ENCODE measurements at places on chromosomes 1 and 21.

DNA sequence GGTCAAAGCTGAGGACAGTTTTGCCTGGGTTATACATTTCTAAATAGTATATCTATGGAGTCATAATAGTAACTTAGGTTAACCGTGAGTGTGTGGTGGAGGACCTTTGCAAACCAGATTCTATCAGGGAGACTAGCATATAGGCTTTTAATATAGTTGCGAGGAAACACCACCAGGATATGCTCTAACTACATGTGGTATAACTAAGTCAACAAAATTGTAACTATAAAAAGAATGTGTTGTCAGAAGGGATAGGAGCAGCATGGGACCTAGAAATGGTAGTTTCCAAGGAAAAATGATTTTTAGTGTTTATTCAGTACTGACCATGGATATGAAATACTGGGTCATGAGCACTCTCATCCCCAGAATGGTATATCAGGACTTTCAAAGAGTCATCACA lies 338.1 kb downstream of the TGFB2 start:
- DNase-seq: no peak

DNA sequence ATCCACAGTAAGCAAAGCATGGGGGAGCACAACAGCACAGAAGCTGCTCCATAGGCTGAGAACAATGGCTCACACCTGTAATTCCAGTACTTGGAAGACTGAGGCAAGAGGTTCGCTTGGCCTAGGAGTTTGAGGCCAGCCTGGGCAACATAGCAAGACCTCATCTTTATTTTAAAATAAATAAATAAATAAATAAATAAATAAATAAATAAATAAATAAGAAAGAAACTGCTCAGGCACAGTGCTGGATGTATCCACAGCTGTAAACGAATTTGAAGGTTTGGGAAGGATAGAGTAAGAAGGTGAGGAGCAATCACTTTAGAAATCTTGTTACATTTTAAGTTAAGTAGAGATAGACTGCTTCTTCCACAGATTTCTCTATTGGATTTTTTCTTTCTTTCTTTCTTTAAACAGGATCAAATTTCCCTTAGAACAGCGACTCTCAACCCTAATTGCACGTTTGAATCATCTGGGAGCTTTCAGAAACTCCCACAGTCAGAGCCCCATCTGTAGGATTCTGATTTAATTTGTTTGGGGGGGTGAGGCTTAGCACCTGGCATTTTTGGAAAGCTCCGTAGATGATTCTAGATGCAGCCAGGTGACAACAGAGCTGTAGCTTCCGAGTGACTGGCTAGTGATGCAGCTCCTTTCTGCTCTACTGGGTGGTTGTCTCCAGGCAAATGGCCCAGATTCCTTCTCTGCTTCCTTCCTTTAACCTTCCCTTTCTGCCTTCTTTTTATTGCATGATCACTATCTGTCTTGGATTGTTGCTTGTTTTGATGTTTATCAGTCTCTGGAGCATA lies 53.5 kb downstream of the S1PR1 start:
- no peak for DNase-seq

DNA sequence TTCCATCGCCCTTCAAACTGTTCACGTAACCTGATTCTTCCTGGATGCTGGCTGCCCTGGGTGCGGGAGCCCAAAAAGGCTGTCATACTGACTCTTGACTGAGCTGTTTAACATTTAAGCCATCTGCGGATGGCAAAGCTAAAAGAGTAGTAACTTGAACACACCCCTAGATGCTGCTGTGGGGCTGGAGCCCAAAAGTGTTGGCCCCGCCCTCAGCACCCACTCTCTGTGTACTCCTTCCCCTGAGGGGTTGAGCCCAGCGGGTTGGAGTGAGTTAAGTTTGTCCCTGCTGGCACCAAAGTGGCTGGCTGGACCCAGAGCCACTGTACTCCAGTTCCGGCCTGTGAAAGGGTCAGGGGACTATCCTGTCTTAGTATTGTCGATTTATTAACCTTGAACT lies 640.6 kb downstream of the PTPRU start:
- DNase-seq: no peak

GRCh38 chr1:6100861-6101783 lies 55.4 kb downstream of the KCNAB2 start:
- DNase-seq: no peak

DNA sequence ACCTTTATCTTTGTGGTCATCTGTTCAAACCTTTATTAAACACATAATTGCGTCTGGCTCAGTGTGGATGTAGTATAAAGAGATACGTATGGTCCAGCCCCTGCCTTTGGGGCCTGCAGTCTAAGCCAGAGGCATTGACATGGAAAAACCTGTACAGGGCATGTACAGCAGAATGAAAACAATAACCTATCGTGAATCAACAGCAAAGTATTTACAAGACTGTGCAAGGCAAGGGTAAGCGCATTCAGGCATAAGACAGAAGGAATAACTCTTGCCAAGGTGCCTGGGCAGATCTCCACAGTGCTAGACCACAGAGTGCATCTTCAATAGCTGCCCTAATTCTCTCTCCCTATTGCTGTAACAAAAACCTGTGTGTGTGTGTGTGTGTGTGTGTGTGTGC lies 35.5 kb downstream of the KIRREL1 start:
- peak; percentile 50 for DNase-seq

- DNase-seq: no peak
Observed at GRCh38 chr1:212633161-212633560, 24.6 kb downstream of the ATF3 start.

GRCh38 chr1:169670836-169671235 lies 40.6 kb downstream of the SELL start:
- DNase-seq: no peak

DNA sequence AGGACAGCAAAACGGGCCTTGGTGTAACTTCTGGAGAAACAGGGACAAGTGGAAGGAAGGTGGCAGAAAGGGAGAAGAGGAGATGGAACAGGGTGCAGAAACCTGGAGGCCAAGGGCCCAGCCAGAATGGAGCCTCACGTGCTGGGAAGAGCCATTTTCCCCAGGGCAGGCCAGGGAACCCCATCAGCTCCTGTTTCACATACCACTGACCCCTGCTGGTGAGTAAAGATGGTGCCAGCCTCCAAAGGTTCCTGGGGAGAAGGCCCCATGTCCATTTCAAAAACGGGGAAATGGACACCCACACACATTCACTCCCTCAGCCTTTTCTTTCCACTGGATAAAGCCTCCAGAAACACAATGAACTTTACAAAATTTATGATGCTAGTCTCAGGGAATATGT lies 57.6 kb upstream of the JUN start:
- DNase-seq: no peak

- DNase-seq: peak; percentile 76
Observed at GRCh38 chr1:110390096-110390495, 730 bp downstream of the SLC16A4 start.

GRCh38 chr1:198435056-198435455 lies 105.4 kb downstream of the ATP6V1G3 start:
- DNase-seq: no peak

- DNase-seq: no peak
Observed at GRCh38 chr1:183520379-183520778, 48.1 kb downstream of the SMG7 start.

GRCh38 chr1:116559304-116559761 lies 11.5 kb downstream of the CD58 start:
- DNase-seq: no peak

GRCh38 chr1:155080312-155081228 lies 1.9 kb downstream of the EFNA3 start:
- no peak for DNase-seq

GRCh38 chr1:227234998-227235405 lies 83.3 kb downstream of the CDC42BPA start:
- DNase-seq: peak; percentile 63

- DNase-seq: peak; percentile 86
Observed at GRCh38 chr1:5975133-5975880, 16.9 kb downstream of the NPHP4 start.

GRCh38 chr21:42674351-42674940 lies 21.0 kb downstream of the PDE9A start:
- DNase-seq: no peak

- DNase-seq: no peak
Observed at GRCh38 chr1:19793360-19794046, 6.2 kb downstream of the TMCO4 start.

- no peak for DNase-seq
Observed at GRCh38 chr21:41483415-41483814, 24.5 kb downstream of the TMPRSS2 start.

GRCh38 chr1:209342441-209343175 lies 240.9 kb upstream of the CAMK1G start:
- no peak for DNase-seq

- DNase-seq: no peak
Observed at GRCh38 chr1:29502911-29503840, 266.9 kb downstream of the PTPRU start.

- no peak for DNase-seq
Observed at GRCh38 chr1:247496581-247497285, 38.8 kb upstream of the OR2B11 start.

GRCh38 chr1:29688471-29689365 lies 452.4 kb downstream of the PTPRU start:
- peak; percentile 78 for DNase-seq

GRCh38 chr1:8570465-8570864 lies 247.0 kb downstream of the RERE start:
- DNase-seq: no peak

All from GM03348 (cell line).